ENCODE measurements at places on chromosomes 12 and 14. TPM values are rescaled to one million over a fixed set of nuclear protein-coding genes. Genes with fewer than 3 reads are reported as not detected.

Gene RDH5
- total RNA-seq: 7.8 TPM

Gene SIX4
- not detected for total RNA-seq

DNA sequence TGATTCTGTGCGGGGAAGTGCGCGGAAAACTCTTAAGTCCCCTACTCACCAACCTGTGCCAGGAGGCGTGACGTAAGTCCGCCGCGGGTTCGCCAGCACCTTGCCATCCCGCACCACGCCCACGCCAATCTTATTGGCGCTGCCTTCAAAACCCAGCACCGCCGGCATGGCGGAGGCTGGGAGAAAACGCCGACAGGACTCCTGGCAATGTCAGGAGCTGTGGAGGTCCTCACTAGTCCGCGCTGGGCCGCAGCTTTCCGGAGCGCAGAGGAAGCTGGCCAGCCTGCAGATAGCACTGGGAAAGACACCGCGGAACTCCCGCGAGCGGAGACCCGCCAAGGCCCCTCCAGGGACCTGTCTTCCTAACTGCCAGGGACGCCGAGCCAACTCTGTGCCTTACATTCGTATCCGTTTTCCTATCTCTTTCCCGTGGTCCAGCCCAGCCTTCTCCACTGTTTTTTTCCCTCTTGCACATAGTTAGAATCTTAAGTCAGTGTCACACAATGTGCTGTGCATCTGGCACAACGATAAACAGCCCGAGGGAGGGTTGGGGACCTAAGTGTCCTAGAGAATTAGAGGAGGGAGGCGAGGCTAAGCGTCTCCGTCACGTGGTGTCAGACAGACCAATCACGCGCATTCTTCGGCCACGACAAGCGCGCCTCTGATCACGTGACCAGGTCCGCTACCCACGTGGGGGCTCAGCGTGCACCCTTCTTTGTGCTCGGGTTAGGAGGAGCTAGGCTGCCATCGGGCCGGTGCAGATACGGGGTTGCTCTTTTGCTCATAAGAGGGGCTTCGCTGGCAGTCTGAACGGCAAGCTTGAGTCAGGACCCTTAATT, at the start of the genes APEX1 and OSGEP:
APEX1 (plus strand) TSS at position 711 of the 839 bp plus-strand sequence. CDS start 420 bp downstream, outside the sequence.
OSGEP (minus strand) TSS at position 297 of the 839 bp plus-strand sequence; CDS start at position 168, 129 bp downstream.
- peak; percentile 96 for DNase-seq

GRCh38 chr14:102570334-102570995, 22.0 kb upstream of the RCOR1 start:
- DNase-seq: no peak

DNA sequence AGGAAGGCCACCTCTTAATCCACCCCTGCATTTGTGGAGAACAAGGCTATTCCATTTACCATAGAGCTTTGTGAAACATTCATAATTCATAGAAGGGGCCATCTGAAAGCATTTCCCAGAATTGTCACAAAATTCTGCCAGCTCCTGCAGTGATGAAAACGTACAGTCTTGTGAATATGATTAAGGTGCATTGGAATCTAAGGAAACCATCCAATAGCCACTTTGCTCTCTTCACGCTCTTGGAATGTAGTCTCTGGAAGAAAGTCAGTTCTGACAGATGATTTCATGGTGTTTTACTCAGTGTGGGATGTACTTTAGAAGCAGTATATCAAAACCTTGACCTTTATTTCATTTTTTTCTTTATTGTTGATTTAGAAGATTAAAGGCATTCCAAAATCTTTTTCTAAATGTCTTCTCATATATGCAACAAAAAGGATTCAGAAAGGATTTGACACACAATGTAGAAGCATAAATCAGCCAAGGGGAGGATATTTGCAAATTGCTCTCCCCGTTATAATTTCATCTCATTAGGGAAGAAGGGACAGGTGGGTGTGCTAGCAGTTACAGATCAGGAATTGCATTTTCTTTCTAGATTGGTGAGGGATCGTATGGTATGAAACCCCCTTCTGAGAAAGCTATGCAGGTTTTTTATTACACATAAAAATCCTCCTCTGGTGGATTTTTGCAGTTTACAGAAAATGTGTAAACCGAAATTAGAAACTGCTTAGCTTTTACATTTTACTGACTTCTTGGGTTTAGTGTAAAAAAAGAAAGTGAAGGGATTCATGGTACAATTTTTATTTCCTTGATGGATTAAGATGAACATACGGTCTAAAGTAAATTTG, 390.2 kb downstream of the LRIG3 start:
- DNase-seq: no peak
